ENCODE measurements at places on chromosomes 3 and 15. TPM values are rescaled to one million over a fixed set of nuclear protein-coding genes. Genes with fewer than 3 reads are reported as not detected.

GRCh38 chr3:149342413-149343380, 9.3 kb upstream of the TM4SF18 start:
- no peak for DNase-seq

SAMMSON gene
- total RNA-seq: not detected

LSAMP gene
- total RNA-seq: 3.1 TPM

DNA sequence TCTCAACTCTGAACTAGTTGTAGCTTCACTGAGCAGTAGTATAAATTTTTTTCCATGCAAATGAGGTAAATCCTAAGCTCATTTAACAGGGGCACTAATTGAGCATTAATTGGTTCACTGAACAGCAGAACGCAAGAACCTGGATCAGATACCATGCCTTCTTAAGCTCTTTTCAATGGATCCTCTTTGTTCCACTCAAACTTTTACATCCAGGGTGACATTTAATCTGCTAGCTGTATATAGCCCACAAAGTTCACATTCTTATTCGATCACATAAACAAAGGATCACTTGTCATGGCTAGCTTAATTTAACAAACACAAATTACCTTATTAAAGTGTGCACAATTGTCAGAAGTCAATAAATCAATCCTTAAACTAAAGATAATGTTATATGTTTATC, 281.6 kb downstream of the CNTN6 start:
- no peak for DNase-seq

DNA sequence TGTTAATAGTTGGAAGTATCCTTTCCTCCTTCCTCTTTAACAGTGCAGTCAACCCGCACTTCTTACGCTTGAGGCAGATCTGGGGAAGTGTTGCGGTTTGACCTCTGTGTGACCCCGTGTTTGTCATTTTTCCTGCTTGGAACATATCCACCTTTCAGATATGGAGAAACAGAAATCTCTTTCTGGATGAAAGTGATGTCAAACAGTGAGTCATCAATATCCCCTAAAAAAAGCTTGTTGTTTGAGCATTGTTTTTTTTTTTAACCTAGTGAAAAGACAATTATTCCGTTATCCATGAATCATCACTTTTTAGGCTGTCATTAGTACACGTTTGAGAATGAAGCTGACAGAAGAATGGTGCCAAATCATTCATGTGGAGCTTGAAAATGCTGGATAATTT, 293.7 kb downstream of the ARPP21 start:
- no peak for DNase-seq

- no peak for DNase-seq
Measured at GRCh38 chr3:115169808-115170207, 22.7 kb upstream of the ZBTB20 start.

- DNase-seq: peak; percentile 18
Measured at GRCh38 chr3:132210476-132211346, 106.5 kb upstream of the ACP3 start.

GRCh38 chr15:35914573-35914972, 368.6 kb upstream of the DPH6 start:
- DNase-seq: no peak

ZNF860 gene
- total RNA-seq: 8.9 TPM

RTF1 gene
- 43.5 TPM for total RNA-seq

GRCh38 chr15:30023798-30024295, 58.9 kb upstream of the GOLGA8J start:
- DNase-seq: no peak

SERPINI1 gene
- total RNA-seq: 8.0 TPM

DNA sequence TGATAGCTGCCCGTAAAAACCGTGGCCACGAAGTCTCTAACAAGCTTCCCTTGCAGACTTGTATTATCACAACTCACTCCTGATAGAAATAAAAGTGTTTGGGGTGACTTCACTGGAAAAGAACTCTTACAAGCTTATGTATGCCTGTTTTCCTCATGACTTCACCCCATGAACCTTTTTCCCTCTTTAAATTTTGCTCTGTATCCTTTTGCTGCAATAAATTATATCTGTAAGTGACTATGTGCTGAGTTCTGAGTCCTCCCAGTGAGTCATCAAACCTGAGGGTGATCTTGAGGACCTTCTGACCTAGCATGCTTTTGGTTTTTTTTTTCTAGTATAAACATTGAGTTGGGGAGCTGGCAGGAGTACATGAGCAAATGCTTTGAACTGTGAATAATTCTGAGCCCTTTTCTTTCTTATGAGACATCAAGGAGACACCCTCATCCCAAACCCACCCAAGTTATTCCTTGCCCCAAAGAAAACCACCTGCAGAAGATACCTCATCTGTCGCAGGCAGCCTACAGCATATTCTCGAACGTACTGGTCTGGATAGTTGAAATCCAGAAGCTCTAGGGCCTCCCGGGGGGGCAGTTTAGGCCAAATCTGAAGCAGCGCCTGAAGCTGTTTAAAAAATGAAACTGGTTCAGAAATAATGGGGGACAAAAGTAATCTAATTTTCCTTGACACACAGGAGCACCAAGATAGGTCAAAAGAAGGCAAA, 85.9 kb downstream of the FAIM start:
- DNase-seq: peak; percentile 72

DNA sequence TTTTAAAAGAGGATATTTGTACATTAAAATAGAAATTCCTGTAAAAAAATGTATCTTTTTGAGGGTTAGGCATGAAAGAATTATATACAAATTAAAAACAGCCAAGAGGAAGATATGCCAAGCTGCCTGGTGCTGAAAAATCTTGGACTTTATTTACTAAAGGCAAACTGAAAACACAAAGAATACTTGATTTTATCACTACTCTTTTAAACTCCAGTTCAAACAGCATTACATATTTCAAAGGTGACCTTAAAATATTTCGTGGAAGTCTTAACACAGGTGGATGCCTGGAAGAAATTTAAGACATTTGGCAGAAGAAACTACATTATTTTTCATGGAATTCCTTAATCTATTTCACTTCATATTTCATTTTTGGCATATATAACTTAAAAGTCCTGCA, 101.1 kb upstream of the SLC2A2 start:
- DNase-seq: no peak

GRIP2 gene
- total RNA-seq: 6.5 TPM

- DNase-seq: no peak
Measured at GRCh38 chr3:37955918-37956707, 34.5 kb upstream of the VILL start.

DISP2 gene
- total RNA-seq: 10.0 TPM

GOLGA6L10 gene
- 3.5 TPM for total RNA-seq

STRIT1 gene
- not detected for total RNA-seq

DNA sequence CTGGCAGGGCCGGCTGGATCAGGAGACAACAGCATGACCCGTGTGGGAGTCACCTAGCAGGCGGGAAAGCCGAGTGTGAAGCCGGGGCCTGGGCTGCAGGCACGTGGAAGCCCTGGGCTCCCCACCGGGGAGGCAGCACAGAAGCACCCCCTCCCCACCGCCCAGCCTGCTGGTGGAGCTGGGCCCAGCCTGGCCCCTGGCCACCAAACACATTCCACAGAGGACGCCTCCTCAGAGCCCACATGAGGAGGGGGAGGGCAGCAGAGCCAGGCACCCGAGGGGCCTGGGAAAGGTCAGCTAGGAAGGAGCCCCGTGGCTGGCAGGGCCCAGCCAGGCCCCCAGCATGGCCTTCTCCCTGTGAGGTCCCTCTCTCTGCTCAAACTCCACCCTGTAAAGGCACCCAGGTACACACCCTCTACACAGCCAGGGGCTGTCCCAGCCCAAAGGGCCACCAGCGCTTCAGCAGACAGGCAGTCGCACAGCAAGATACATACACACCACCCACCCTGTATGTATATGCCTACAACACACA, 4.5 kb downstream of the PLXNB1 start:
- DNase-seq: no peak

- DNase-seq: no peak
Measured at GRCh38 chr15:45641374-45641781, 6.5 kb downstream of the SQOR start.

SOX14 gene
- not detected for total RNA-seq

- no peak for DNase-seq
Measured at GRCh38 chr3:196141052-196141865, 59.4 kb upstream of the TFRC start.

TNFSF10 gene
- 2.2 TPM for total RNA-seq

- no peak for DNase-seq
Measured at GRCh38 chr15:55257012-55257670, 32.5 kb downstream of the RAB27A start.

- DNase-seq: no peak
Measured at GRCh38 chr3:193599393-193599792, 6.4 kb downstream of the OPA1 start.

GRCh38 chr15:96186105-96186504, 144.4 kb upstream of the NR2F2 start:
- DNase-seq: no peak

- no peak for DNase-seq
Measured at GRCh38 chr3:37985637-37986320, 4.8 kb upstream of the VILL start.

CPB1 gene
- 4.4 TPM for total RNA-seq

DNA sequence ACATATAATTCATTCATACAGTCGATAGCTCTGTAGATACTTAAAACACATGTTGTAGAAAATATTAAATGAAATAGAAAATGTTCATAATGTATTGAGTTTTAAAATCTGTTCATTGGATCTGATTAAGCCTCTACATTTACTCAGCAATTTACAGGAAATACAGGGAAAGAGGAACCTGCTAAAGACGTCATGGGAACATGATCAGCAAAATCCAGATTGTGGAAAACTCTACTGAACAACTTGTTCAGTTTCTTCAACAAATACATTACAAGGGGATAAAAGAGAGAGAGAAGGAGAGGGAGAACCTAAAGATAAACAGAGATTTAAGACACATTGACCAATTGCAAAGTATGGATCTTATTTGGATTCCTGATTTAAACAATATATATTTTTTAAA, 46.7 kb downstream of the KLHL6 start:
- no peak for DNase-seq

- DNase-seq: no peak
Measured at GRCh38 chr3:135106445-135106844, 311.4 kb downstream of the EPHB1 start.

- DNase-seq: no peak
Measured at GRCh38 chr3:49166752-49167556, 823 bp upstream of the CCDC71 start.

- no peak for DNase-seq
Measured at GRCh38 chr15:85336880-85337279, 43.5 kb upstream of the AKAP13 start.

SAMD7 gene
- not detected for total RNA-seq

DNA sequence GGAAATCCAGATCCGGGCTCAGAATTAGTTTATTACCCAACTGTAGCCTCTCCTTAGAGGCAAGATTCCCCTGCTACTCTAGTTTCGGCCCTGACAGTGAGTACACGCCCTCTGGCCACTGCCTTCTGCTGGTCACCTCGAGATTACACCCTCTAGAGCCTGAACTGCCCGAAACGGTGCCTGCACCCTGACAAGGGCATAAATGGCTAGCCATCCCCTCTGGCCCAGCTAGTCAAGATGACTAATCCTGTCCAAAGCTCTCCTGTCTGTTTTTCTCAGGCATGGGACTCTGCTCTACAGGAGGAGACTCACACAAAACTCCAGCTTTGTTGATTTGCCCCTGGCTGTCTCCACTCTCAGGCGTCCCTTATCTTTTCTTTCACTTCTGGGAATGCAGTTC, 150.5 kb upstream of the UBE2E2 start:
- DNase-seq: no peak

DNA sequence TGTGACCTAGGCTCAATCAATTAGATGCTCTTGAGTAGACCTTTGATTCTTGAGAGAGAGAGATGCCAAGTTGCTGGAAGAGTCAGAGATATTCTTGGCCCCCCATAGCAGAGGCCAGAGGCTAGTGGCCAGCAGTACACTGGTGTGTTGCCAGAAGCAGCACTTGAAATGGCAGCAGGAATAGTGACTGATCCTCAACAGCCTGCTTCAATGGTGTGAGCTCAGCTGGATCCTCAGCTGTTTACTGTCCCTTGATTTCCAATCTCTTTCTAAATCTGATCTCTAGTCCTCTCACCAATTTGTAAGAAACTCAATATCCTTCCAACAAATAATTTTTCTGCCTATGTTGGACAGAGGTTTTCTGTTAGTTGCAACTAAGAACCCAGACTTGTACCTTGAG, 170.3 kb upstream of the CCDC54 start:
- no peak for DNase-seq

- DNase-seq: no peak
Measured at GRCh38 chr15:74208901-74209559, 6.4 kb upstream of the STRA6 start.

DNA sequence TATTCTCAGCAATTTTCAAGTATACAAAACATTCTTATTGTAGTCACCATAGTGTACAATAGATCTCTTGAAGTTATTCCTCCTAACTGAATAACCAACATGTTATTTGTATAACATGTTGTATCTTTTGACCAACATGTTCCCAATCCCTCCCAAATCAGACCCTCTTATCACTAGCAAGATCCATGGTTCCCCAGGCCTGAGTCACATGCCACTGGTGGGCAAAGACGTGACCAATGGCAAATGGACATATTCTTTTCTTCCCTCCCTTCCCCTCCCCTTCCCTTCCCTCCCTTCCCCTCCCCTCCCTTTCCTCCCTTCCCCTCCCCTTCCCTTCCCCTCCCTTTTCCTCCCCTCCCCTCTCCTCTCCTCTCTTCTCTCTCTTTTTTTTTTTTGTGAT, 45.4 kb downstream of the AMOTL2 start:
- DNase-seq: no peak

DNA sequence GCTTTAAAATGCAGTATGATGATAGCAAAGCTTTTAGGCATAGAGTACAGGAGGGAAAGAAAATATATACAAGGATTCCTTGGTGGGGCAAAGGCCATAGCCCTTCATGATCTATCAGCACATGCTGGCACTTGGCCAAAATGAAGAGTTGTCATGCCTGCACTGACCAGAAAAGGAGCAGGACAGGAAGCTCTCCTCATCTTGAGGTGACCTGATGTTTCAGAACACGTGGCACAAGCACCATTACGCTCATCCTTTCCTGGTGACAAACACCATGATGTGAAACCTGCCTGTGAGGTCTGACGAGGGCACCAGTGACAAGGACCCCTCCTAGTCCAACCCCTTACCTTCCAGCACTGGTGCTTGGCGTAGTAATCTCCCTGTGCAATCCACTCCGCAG, 77.9 kb upstream of the DCLK3 start:
- DNase-seq: no peak

- DNase-seq: no peak
Measured at GRCh38 chr15:85992224-85992623, 87.4 kb upstream of the AGBL1 start.

CELF6 gene
- not detected for total RNA-seq

DNA sequence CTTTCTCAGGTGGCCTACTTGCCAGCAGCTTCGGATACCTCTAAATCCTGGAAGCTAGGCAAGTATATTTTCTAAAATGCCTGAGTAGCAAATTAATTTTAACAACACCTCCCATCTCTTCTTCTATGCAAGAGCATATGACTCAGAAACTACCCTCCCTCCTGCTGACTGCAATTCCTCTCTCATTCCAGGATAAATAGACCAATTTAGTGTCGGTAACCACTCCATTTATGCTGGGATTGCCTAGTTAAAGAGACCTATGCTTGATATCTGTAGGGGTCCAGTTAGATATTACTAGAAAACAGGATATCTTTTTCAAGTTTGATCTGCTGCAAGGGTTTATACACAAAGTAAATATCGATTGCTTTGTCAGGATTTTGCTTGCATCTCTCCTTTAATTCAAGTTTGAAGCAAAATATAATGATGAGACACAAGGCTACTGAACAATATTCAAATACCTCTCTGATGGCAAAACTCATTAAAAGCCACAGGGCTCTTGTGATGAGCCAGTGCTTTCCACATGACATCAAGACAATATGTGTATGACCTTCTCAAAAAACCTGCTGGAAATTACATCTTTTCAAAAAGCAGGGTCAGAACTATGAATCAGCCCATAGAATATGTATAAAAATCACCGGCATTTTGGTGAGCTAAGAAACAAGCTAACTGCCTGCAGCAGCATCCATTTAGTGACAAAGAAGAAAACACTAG, 491.6 kb upstream of the NECTIN3 start:
- DNase-seq: no peak
